ENCODE measurements at places on chromosomes 11 and 22. TPM values are rescaled to one million over a fixed set of nuclear protein-coding genes. Genes with fewer than 3 reads are reported as not detected.

DNA sequence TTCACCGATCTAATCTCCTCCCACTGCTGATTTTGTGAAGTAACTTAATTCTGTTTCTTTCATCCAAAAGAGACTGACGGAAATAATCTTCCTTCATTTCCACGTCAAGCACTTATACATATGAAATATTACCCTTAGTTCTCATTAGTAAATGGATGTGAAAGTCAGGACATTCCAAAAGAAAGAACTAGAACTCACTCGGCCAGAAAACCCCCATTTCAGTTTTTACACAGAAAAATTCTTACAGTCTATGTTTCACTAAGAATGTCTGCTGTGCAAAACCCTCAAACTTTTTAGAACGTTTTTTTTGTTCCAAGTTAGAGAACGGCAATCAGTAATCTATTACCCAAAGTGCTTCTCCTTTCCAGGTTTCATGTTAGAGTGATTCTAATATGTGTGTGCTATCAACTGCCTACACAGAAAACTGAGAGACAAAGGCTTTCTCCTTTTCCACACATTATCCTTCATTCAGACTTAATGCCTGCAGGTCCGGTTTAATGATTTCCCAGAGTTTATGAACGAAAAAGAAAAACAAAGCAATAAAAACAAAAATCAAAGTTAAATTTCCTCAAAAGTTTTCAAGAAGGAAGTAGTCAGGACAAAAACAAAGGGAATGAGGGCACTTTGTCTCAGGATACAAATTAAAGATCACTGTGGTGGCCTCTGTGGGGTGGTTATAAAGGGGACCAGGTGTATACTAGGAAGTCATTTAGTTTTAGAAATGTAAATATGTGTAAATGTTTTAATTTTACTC is 11.3 kb upstream of the SESN3 start:
- no peak for DNase-seq

- no peak for DNase-seq
Observed at GRCh38 chr22:44711690-44712555, 9.9 kb downstream of the PRR5 start.

GRCh38 chr11:108929241-108929640 is 264.4 kb downstream of the DDX10 start:
- peak; percentile 99 for DNase-seq

DNA sequence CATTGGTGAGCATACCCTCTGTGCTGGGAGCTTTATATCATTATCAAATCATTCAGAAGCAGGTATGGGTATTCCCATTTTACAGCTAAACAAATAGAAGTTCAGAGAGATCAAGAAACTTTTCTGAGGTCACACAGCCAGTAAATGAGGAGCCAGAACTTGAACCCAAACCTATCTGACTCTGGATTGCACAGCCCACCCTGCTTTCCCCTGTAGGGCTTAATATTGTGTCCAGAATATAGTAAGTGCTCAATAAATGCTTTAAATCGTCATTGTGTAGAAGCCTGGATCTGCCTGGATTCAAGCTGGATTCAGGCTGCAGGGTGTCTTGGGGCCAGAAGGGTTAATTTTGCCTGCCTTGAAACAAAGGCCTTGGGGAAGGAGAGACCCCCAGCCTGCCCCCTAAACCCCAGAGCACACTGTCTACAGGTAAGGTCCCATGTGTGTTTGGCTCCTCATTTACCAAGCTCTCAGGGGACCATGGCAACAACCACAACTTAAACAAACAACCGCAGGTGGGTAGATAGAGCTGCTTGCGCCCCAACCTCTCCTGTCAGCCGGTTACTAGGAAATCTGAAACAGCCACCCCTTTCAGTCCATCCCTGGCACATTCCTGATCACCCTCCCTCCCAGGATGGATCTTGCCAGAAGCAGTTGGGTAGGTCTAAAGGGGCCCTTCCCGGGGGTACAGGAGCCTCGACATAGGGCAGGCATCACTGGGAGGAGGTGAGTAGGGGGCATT is 3.0 kb upstream of the SEC14L3 start:
- no peak for DNase-seq

CARD10 gene
- 6.1 TPM for total RNA-seq

MRPL11 gene
- 39.2 TPM for total RNA-seq

COMT gene
- total RNA-seq: 175 TPM

ROBO4 gene
- 0.56 TPM for total RNA-seq
